Activated T-cell treated with anti-CD3 and anti-CD28 coated beads, Interleukin-2, amount 50 U/mL, for 1 hour (primary cell): ENCODE measurements at places on chromosomes 2 and 18.

DNA sequence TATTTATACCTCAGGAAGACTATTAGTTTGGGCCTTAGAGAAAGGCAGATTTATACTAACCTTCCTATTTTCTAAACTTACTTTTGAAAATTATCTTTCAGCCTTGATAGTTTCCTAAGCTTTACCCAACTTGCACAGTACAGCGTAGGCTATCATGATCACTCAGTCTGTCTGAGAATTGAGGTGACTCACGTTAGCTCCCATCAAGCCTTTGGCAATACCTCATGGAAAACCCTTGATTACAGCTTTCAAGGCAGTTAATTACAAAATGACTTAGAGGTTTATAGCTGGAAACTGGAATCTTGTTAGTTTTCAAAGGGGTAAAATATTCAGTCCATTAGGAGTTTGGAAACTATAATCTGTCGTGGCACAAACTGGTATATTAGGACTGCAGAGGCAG lies 26.4 kb upstream of the ARMC9 start:
- no peak for DNase-seq

- no peak for DNase-seq
Observed at GRCh38 chr2:96882230-96882629, 12.3 kb upstream of the SEMA4C start.

DNA sequence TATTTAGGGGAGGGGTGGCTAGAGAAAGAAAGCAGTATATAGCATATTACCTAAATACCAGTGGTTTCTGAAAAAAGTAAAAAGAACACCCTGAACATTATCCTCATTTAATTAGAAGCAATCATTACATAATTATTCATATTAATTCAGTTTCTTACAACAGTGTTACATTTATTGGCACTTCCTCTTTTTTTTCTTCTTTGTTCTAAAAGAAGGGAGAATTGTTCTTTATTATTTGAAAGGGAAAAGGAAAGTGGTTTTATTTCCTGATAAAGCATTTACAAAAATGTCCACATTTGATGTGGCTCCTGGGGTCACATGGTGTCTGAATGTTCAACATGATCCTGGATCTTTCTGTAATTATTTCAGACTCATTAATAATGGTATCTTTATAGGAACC lies 254.9 kb upstream of the ZEB2 start:
- DNase-seq = no peak

DNA sequence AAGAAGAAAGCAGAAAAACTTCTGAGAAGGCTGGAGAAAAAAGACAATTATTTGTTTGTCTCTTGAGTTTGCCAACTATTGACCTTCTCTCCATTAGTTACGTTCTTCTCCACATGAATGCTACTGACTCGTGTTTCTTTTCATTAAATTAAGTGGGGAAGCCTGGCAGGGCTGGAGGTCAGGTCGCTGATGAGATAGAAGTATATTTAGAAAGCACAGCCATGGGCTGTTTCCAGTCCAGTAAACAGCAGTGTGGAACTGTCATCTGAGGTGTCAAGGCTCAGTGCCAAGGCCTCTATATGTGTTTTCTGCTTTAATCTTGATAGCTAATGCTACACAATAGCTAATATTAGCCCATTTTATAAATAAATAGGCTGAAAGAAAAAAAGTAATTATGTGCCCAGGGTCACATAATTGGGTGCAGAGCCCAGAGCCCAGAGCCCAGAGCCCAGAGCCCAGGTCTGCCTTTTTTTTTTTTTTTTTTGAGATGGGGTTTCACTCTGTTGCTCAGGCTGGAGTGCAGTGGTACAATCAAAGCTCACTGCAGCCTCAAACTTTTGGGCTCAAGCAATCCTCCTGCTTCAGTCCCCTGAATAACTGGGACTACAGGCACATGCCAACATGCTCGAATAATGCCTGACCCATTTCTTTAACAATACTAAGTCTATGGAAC lies 6.3 kb downstream of the MSGN1 start:
- no peak for DNase-seq

GRCh38 chr2:148044322-148044721 lies 23.4 kb downstream of the MBD5 start:
- no peak for DNase-seq

- DNase-seq = peak; percentile 79
Observed at GRCh38 chr2:96839293-96839874, 4.4 kb downstream of the ANKRD23 start.

DNA sequence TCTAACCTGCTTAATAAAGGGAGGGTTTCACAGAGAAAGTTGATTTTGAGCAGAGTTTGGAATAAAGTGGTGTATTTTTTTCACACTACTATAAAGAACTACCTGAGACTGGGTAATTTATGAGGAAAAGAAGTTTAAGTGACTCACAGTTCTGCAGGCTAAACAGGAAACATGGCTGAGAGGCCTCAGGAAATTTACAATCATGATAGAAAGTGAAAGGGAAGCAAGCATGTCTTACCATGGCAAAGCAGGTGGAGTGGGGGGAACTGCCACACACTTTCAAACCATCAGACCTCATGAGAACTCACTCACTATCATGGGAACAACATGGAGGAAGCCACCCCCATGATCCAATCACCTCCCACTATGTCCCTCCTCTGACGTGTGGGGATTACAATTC lies 546.7 kb downstream of the EPHA4 start:
- no peak for DNase-seq

GRCh38 chr2:65021709-65022108 lies 32.5 kb downstream of the SLC1A4 start:
- no peak for DNase-seq
